Right kidney (tissue), 9 donors: ENCODE measurements at places on chromosomes 13 and 19.
A peak's percentile ranks its signal among the peaks of the same experiment; 100 is the strongest.

- DNase-seq: no peak
Measured at GRCh38 chr19:42301646-42302203, at the start of gene PRR19. Gene PRR19 (plus strand): TSS chr19:42302132. CDS start chr19:42309585, 7,453 bp downstream.

GRCh38 chr13:36917311-36917710 is 2.7 kb downstream of the SMAD9 start:
- peak; percentile 10 for DNase-seq

- no peak for DNase-seq
Measured at GRCh38 chr13:88248393-88248792, 577.2 kb downstream of the SLITRK5 start.

DNA sequence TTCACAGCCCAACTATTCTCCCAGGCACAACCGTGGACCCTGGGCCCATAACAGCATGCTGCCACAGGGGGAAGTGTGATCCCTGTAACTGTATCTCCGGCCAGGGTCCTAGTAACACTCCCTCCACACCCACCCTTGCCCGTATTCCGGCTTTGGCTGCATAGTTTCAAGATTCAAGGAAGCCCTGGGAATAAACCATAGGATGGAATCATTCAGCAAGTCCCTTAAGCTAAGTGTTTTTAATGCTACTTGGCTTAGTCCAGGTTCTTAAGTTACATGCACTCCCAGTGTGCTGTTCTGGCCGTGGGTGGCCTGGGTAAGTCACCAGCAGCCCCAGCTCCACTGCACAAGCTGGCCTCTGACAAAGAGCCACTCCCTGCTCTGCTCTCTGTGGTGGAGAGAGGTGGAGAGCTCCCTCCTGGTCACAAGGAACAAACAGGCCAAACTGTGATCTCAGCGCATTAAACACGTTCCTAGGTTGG is 532.4 kb upstream of the SGCG start:
- peak; percentile 25 for DNase-seq

GRCh38 chr13:102400675-102401145 is 1.1 kb downstream of the FGF14 start:
- DNase-seq: peak; percentile 36

GRCh38 chr13:40466272-40466671 is 200.2 kb downstream of the FOXO1 start:
- no peak for DNase-seq

GRCh38 chr13:50227361-50227760 is 212.1 kb downstream of the KCNRG start:
- DNase-seq: no peak

DNA sequence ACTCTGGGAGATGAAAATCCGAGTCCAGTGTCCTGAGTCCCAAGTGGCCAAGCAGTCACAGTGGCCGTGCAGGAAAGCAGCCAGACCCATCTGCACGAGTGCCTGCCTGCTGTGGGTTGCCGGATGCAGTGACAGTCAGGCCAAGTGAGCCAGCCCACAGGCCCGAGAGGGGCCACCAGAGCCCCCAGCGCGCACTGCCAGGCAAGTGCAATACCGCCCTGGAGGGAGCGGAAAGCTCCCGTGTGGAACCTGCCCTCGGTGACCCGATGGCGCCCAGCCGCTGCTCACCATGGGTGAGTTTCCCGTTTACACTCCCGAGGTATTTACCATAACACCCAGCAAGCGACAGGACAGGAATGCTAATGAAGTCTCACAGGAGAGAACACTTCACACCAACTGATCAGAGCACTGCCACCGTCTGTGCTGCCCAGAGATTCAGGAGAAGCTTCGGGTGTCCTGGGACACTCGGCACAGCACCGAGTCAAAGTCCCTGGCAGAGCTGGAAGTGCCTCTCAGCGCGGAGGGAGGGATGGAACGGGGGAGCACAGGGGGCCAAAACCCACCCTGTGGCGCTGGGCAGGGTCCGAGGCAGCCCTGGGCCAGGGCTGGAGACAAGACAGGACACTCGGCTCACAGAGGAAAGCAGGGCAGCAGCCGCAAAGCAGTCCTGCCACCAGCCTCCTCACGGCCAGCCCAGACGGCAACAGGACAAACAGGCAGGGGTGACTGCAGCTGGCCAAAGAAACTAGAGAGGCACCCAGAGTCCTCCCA is 21.3 kb upstream of the TINCR start:
- DNase-seq: no peak
